ENCODE measurements at places on chromosomes 16 and 17.

- no peak for DNase-seq
Observed at GRCh38 chr16:57475711-57476339, 10.5 kb downstream of the DOK4 start.

DNA sequence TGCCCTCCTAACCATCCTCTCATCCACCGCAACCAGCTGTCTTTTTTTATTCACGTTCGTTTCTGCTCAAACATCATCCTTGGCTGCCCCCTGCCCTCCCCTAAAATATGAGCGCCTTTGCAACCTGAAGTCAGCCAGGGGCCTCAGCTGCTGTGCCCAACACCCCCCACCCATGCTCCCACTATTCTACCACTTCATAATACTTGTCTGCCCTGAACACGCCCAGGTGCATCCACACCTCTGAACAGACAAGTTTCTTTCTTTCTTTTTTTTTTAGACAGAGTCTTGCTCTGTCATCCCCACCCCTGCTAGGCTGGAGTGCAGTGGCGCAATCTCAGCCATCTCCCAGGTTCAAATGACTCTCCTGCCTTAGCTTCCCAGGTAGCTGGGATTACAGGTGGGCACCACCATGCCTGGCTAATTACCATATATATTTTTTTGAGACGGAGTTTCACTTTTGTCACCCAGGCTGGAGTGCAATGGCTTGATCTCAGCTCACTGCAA lies 26.9 kb downstream of the CEP295NL start:
- no peak for DNase-seq

DNA sequence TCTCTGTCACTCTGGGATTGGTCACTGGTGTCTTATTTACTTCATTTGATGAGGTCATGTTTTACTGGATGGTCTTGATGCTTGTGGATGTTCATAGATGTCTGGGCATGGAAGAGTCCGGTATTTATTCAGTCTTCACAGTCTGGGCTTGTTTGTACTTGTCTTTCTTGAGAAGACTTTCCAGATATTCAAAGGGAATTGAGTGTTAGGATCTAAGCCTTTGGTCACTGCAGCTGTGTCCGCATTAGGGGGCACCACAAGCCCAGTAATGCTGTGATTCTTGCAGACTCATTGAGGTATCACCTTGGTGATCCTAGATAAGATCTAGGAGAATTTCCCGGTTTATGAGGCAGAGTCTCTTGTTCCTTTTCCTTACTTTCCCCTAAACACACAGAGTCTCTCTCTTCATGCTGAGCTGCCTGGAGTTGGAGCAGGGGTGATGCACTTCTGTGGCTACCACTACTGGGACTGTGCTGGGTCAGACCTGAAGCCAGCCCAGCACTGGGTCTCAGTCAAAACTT lies 214.7 kb downstream of the SPECC1 start:
- DNase-seq, result no peak

- peak; percentile 82 for DNase-seq
Observed at GRCh38 chr16:23423496-23424049, 29.4 kb downstream of the COG7 start.

GRCh38 chr17:37859451-37859850 lies 64.8 kb upstream of the TBC1D3K start:
- DNase-seq, result no peak

- DNase-seq, result no peak
Observed at GRCh38 chr17:21295036-21295952, 10.8 kb downstream of the MAP2K3 start.

DNA sequence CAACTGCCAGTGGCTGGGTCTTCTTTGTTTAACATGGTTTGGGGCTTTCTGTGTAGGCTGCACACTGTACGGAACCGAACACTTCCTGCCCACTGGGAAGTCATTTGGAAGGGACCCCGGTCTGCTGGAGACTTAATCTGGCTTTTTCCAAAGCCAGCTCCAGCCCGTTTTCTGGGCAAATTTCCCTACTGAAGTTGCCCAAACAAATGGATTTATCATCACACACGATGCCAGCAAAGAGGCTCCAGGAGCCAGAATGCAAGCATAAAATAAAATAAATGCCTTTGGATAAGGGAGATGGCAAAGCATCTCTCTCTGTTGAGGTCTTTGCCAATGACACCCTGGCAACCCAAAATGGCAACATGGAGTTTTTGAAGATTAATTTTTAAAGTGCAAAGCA lies 259.9 kb upstream of the IRX3 start:
- no peak for DNase-seq

- no peak for DNase-seq
Observed at GRCh38 chr17:9907883-9908648, 3.0 kb upstream of the RCVRN start.

DNA sequence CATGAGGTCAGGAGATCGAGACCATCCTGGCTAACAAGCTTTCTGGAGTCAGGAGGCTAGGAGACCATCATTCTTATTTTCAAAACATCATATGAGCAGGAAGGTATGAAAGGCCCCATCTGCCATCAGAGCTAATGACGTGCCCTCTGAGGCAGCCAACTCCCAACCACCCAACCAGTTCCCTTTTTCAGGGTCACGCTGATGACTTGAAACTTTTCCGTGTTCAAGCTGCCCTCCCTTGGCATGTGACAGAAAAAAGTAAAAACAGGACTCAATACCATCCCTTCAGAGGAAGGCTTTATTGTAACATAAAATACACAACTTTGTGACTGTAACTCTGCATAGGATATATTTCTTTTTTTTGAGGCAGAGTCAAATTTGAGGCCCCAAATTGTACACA lies 4.6 kb upstream of the GHDC start:
- no peak for DNase-seq

- DNase-seq, result no peak
Observed at GRCh38 chr17:56754523-56755208, 79.1 kb downstream of the C17orf67 start.

DNA sequence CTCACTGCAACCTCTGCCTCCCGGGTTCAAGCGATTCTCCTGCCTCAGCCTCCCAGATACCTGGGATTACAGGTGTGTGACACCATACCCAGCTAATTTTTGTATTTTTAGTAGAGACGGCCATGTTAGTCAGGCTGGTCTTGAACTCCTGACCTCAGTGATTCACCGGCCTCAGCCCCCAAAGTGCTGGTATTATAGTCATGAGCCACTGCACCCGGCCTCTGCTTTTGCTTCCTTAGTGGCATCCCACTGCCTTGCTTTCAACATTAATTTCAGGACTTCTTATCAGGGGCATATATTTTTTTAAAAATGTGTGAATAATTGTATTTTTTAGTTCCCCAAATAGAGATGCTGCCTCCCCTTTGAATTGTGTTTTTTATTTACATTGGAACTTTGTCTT lies 98.8 kb downstream of the SYCE1L start:
- no peak for DNase-seq

GRCh38 chr16:9844361-9844760 lies 337.9 kb downstream of the GRIN2A start:
- DNase-seq, result no peak

- no peak for DNase-seq
Observed at GRCh38 chr17:57946798-57947358, 8.3 kb downstream of the CUEDC1 start.

GRCh38 chr16:3771513-3771912 lies 54.2 kb upstream of the TRAP1 start:
- DNase-seq, result no peak

DNA sequence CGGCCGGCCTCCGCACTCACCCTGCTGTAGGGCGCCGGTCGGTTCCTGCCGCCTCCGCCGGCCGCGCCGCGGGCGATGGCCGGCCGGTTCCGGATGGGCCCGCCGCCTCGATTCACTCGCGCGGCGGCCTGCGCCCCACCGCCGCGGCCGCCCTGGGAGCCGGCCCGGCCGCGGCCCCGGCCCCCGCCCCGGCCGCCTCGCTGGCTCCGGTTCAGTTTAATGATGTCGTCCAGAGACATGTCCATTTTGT lies 158 bp downstream of the ALYREF start:
- no peak for DNase-seq

GRCh38 chr17:3602499-3602898 lies 6.7 kb downstream of the TRPV1 start:
- no peak for DNase-seq

DNA sequence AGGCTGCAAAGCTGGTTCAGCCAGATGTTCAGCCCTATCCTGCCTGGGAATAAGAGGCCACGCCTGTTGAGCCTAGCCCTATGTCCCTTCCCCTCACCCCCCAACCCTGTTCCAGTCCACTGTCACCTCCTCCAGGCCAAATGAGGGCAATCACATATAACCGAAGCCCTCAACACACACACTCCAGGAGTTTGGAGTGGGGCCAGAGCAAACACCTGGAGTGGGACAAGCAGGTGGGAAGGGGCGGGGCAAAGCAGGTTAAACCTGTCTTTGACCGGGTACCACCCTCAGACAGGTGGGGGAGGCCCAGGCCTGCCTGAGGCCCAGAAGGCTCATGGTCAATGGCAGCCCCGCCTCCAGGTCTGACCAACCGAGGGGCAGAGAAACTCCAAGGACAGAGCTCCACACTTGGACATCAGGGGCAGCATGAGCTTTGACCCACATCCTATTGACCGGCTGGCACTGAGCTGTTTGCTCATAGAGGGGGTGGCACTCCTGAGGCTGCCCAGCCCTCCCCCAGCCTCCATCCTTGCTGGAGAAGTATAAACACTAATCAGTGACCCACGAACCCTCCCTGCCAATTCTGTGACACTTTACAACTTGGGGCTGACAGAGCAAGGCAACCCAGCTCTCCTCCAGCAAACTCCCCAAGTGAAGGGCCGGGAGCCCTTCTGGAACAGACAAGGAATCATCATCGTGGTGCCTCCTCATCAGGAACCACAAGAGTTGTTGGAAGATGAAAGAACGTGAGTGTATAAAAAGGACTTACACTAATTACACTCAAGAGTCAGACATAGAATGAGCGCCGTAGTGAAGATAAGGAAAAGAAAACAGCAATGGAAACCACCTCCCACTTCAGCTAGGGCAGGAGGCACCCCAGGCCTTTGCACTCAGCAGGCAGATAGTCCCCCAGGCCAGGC lies 1.5 kb downstream of the ESRP2 start:
- no peak for DNase-seq

GRCh38 chr17:77354670-77355455 lies 214.1 kb downstream of the SEC14L1 start:
- DNase-seq, result no peak

DNA sequence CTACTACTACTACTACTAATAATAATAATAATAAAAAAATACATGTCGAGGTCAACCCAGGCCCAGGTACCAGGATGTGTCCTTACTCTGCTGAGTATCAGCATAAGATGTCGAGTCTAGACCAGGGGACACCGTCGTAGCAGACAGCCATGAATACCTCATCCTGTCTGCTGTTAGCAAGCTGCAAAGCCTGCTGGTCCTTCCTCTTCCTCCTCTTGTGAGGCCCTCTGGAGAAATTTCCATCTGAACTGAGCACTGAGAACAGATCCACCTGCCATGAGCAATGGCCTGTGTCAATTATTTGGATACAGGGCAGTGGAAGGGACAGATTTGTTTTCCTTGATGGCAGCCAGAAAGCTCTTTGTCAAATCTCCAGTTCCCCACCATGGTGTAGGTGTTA lies 168.5 kb downstream of the XYLT1 start:
- DNase-seq, result no peak

GRCh38 chr17:59859444-59860025 lies 33.2 kb downstream of the TUBD1 start:
- no peak for DNase-seq

DNA sequence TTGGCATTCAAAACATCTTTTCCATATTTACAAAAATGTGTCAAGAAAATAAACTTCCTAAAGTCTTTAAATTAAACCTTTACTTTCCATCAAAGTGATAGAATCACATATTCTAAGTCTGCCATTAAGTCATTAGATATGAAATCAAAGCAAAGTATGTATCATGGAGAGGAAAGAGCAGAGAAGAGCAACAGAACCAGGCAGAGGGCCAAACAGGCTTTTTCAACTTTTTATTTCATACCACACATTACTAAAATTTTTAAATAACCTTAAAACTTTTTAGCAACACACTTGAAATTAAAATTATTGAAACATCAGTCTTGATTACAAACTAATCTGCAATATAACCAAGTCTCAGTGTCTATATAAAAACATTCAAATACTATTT lies 13.8 kb downstream of the SIAH1 start:
- DNase-seq, result no peak

- DNase-seq, result peak; percentile 35
Observed at GRCh38 chr17:43400943-43401717, 2.3 kb downstream of the ARL4D start.

DNA sequence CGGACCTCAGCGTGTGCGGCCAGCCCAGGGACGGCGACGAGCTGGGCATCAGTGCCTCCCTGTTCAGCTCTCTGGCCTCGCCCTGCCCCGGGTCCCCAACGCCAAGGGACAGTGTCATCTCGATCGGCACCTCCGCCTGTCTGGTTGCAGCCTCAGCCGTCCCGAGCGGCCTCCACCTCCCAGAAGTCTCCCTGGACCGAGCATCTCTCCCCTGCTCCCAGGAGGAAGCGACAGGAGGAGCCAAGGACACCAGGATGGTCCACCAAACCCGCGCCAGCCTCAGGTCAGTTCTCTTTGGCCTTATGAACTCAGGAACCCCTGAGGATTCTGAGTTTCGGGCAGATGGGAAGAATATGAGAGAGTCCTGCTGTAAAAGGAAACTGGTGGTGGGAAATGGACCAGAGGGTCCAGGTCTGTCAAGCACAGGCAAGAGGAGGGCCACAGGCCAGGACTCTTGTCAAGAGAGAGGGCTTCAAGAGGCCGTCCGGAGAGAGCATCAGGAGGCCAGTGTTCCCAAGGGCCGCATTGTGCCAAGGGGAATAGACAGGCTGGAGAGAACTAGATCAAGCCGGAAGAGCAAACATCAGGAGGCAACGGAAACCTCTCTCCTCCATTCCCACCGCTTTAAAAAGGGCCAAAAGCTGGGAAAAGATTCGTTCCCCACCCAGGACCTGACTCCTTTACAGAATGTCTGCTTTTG lies 825 bp downstream of the HASPIN start:
- DNase-seq, result no peak

- DNase-seq, result no peak
Observed at GRCh38 chr16:85639529-85640253, 26.6 kb downstream of the GSE1 start.

DNA sequence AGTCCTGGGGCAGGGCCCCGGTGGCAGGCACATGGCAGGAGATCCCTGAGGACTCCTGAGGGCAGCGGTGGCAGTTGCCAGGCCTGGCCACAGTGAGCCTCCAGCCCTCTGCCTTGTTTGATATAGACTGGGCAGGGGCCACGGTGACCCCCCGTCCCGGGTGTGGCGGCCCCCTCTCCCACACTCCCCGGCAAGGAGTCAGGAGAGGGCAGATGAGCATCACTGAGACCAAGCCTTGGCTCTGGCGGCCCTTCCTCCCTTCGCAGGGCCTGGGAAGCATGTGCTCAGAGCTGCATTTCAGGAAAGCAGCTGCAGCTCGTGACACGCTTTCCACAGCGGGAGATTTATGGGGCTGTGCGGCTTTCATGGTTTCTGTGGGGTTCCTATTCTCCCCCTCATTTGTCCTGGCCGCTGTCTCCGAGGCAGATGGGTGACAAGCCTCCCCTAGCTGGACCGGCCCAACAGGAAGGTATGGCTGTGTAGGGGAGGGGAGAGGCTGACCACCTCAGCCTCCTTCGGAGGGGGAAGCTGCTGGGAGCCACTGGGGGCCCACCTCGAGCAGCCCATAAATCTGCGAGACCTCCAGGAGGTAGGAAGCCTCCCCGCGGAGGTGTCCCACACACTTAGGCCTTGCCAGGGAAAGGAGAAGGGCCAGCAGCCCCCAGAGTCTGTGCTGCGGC lies 211.4 kb downstream of the NTN1 start:
- no peak for DNase-seq
